ENCODE measurements at places on chromosomes 4 and X.

DNA sequence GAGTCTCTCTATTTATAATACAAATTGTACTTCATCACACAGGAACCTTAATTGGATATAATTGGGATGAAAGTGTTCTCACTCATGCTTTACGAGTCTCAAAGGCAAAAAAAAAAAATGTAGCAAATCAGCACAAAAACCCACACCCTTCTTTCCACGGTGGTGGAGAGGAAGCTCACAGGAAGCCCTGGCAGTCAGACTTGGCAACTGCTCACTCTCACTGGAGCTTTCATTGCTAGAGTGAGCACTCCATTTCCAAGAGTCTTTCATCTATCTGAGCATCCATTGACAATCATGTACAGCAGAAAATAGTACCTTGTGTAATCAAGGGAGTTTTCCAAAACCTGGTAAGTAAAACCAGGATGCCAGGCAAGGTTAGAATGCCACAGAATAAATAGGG, 2159.4 kb upstream of the AGA start:
- no peak for DNase-seq

DNA sequence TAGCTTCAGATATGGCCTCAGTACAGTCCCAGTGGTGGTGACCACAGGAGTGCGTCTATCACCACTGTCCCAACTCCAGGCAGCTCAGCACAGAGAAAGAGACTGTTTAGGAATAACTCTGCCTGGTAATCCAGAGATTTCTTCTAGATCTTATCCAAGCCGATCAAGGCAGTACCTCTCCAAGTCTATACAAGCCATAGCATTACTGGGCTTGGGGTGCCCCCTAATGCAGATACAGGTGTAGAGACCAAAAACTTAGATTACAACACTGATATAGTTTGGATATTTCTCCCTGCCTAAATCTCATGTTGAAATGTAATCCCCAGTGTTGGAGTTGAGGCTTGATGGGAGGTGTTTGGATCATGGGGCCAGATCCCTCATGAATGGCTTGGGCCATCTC, 100.9 kb downstream of the PTCHD1 start:
- DNase-seq, result no peak

GRCh38 chrX:8546715-8547114, 82.1 kb downstream of the VCX3B start:
- no peak for DNase-seq

DNA sequence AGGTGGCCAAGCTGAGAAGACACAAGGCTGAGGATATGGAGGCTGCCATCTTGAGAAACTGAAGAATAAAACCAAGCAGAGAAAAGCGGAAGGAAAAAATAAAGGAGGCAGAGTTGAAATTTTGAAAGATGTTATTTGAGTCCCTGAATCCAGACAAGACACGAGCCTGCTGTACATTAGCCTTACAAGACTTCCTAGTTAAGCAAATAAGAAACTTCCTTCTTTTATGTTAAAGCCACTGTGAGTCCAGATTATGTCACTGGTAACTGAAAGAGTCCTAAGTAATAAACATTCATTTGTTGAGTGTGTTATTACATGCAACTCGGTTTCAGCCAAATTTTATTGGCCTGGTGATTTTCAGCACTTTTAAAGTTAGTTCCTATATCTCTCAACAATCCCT, 30.4 kb downstream of the DRD5 start:
- no peak for DNase-seq

GRCh38 chr4:37922328-37922727, 31.4 kb downstream of the TBC1D1 start:
- no peak for DNase-seq

DNA sequence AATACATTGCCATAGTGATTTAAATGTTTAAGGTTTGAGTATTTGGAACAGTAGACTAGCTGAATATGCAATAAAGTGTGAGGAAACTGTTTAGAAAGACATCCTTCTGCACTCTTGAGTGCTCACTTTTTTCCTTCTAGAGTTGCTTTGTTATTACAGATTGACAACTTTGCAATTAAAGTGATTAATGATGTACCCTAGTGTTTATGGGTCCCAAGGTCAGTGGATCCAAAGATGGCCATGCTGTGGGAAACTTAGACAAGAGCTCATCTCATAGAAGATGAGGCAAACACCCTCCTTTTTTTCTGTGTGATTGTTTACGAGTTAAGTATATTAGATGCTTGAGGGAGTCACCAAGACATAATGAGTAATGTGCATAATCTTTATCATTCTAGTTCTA, 118.8 kb downstream of the PDLIM5 start:
- DNase-seq, result no peak

DNA sequence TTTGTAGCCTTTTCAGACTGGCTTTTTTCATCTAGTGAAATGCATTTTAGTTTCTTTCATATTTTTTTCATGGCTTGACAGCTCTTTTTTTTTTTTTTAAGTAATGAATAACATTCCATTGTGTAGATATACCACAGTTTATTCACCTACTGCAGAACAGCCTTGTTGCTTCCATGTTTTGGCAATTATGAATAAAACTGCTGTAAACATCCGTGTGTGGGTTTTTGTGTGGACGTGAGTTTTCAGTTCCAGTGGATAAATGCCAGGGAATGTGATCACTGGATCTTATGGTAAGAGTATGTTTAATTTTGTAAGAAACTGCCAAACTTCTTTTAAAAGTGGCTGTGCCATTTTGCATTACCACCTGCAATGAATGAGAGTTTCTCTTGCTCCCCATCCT, 160.8 kb downstream of the SOWAHB start:
- DNase-seq, result no peak

- DNase-seq, result no peak
Measured at GRCh38 chr4:169372791-169373190, 102.0 kb upstream of the SH3RF1 start.

DNA sequence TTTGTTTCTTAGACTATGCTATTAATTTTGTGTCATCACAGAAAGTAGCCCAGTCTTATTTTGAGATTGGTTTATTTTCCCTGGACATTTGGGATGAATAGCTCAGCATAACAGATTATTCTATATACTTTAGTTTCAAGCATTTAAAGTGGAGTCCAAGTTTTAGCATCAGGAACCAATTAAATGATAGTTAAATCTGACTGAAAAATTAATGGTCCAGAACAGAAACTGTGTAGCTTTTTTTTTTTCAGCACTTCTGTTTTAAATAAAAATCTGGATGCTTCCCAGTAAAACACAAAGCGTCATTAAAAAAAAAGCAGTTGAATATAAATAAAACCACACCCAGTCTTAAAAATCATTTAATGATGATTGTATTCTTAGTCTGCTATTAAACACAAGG, 59.4 kb upstream of the PITX2 start:
- no peak for DNase-seq

- DNase-seq, result peak; percentile 47
Measured at GRCh38 chr4:140052050-140052449, 101.9 kb downstream of the MAML3 start.

DNA sequence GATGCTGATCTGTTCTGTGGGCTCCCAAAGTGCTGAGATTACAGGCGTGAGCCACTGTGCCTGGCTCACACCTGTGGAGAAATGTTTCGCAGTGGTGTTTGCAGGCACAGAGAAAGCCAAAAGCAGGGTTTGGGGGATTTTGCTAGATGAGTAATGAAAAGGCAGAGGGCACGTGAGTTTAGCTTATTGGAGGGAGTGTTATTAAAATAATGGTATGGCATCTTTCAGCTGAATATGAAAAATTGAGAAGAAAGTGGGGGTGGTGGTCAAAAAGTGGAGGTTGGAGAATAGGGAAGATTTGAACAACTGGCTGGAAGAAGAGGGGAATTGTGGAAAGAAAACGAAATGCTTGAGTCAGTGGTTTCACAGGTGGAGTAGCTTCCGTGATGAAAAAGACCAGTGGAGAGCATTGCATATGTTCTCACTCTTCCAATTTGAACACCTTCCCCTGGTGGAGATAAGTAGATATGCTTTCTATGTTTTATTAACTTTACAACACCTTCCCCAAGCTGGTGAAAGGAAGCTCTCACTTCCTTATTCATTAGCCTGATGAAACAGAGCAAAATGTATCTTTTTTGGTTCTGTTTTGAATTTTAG, 1.1 kb upstream of the CHST7 start:
- DNase-seq, result peak; percentile 44

GRCh38 chr4:153679486-153679885, 4.6 kb upstream of the TLR2 start:
- no peak for DNase-seq

DNA sequence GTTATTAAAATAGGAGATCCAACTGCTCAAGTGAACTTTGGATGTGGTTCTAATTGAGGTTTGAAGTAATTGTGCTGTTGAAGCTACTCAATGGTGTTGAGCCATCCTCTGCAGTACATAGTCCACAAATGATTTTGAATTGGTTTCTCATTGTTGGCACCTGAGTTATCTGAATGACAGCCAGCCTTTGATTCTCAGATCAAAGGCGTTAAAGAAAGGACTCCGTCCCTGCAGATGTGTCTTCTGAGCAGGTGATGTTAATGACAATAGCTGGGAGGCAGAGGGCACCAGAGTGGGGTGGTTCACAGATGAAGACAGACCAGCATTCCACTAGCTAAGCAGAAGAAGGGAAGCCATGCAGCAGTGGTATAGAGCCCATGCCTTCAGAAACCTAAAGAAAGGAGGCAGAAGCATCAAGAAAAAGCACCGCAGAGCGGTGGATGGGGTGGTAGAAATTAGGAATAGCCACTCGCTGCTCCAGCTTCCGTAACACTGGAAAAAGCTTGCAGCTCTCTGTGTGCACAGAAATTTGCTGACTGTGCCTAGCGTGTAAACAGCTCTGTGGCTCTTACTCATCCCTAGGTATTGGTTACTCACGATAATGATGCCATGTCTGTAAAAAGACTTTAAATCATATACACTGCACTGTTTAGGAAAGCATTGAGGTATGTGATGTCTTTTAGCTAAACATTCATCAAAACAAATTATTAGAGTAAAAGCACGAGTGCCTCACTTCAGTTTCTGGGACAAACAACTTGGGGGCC, 79.2 kb upstream of the CLCN4 start:
- DNase-seq, result no peak

All from KBM-7 (cell line).